ENCODE measurements at places on chromosomes 2 and 18.
A peak's percentile ranks its signal among the peaks of the same experiment; 100 is the strongest.

DNA sequence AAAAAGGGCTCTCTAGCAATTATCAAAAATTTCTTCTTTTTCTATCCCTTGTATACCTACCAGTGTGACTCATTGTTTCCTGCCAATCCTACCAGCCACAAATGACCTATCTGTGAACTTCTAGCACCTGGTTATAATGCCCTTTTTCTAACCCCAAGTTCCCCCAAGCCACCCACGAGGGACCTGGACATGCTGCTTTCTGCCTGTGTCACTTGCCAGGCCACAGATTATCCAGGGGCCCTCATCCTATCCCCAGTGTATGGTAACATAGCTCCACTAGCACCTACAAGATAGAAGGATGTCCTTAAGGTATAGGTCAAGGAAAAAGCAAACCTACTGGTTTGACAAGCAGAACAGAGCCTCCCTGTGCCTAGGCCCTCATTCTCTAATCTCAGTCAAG is 26.8 kb downstream of the AAK1 start:
- DNase-seq = peak; percentile 43

GRCh38 chr2:172339371-172340010 is 87.9 kb upstream of the ITGA6 start:
- DNase-seq = no peak

- DNase-seq = no peak
Measured at GRCh38 chr2:88554189-88554588, 73.1 kb downstream of the EIF2AK3 start.

GRCh38 chr2:147110962-147111361 is 733.9 kb upstream of the ACVR2A start:
- no peak for DNase-seq

GRCh38 chr2:74291218-74291544 is 52.0 kb downstream of the SLC4A5 start:
- no peak for DNase-seq

GRCh38 chr2:66581339-66582103 is 146.6 kb downstream of the MEIS1 start:
- DNase-seq = no peak

DNA sequence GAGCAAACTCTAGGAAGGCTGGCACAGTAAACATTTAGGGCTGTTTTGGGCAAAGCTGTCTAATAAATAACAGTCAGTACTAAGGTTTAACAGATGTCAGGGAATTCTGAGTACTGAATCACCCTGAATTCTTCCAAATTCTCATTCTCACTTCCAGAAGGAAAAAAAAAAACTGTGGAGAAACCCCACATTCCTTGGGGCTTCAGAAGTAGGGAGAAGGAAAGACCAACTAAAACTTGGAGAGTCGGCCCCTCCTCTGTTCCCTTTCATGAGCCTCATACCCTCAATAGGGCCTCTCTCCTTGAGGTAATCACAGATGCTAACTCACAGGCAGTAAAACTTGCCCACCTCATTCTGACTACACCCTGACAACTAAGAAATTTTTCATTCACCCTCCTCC is 62.1 kb downstream of the CCDC148 start:
- DNase-seq = no peak

- no peak for DNase-seq
Measured at GRCh38 chr18:25189391-25190185, 162.4 kb downstream of the ZNF521 start.

- no peak for DNase-seq
Measured at GRCh38 chr2:164187121-164187520, 434.2 kb downstream of the GRB14 start.

- DNase-seq = no peak
Measured at GRCh38 chr2:74474899-74475298, 2.4 kb upstream of the MRPL53 start.

DNA sequence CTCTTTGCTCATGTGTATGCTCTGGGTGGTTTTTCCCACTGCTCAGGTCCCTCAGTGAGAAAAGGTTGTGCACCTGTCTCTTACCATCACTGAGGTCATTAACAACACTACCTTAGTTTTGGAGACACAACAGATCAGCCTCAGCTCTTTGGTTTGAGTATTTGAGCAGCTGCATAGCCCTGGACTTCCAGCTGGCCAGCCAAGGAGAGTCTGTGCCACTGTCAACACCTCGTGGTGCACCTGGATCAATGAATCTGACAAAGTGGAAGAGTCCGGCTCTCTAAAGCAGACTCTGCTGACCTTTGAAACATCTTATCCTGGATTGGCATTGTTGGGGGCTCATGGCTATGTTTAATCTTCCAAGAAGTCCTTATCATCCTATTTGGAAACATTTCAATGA is 30.0 kb downstream of the SERPINB8 start:
- DNase-seq = no peak

DNA sequence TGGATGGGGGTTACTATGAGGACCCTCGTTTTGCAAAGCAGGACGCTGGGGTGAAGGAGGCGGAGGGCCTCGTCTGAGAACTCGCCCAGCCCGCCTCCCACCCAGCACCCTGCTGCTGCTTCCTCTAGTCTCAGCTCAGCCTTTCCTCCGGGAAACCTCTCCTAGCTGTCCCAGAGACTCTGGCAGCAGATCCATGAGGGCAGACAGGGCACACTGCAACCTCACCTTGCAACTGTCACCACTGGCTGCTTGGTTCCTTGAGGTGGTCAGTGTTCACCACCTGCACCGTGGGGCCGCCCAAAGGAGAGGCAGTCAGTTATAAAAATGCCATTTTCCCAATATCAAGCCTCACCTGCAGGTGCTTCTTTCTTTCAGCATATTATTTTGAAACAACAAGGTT is 45.6 kb downstream of the PARD6G start:
- DNase-seq = no peak

DNA sequence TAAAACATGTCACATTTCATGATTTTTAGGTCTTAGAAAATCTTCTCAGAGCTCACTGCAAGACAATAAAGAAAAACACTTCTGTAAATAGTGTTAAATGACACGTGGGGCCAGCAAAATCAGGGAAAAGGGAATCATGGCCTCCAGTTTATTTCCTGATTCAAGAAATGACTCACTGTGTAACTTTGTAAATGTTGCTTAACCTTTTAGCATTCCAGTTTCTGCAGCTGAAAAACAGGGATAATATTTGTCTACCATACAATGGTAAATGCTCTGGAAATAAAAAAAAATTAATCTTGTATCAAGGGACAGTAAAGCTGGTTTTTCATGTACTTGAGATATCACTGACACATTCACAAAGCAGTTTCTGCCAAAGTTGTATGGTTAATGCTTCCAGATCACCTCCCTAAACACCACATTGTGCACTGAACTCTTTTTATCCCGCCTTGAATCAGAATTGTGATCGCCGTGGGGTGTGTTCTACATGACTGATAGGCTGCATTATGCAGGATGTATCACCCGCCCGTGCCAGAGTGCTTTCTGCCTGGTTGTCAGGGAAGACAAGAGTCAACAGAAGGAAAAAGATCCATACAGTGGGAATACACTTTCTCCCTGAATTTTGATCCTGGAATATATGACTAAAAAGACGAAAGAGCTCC is 238.8 kb downstream of the IKZF2 start:
- DNase-seq = no peak

DNA sequence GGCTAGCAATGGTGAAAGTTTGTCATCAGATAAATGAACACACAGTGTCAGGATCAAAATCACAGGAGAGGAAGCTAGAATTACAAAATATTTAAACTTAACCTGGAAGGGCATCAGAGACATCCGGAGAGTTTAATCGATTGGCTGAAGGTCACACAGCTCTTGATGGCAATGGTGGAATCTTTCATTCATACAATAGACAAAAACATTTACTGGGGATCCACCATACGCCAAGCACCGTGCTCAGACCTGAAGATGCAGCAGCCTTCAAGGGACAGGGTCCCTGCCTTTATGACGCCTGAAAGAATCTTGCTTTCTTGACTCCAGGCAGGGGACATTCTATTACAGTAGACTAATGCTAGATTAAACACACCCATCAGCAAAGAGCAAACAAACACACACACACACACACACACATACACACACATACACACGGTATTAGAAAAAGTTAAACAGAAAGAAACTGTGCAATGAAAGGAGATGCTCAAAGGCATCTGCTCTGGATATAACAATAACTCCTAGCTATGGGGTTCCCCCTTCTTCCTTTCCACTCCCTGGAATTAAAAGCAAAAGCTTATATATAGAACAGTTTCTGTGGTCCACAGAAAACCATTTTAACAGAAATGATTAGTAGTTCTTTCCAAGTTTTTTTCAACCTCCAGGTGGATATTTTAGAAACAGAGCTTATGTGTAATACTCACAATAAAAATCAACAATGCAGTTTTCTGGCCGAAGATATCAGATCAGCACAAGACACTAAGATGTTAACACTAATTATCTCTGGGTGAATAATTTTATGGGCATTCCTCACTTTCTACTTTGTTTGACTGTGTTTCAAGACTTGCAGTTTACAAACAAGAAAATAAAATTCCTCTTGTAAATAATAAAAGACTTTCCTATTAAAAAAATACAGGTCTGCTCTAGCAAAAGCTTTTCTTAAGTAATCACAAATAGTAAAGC is 151.7 kb downstream of the ANKRD44 start:
- DNase-seq = no peak

DNA sequence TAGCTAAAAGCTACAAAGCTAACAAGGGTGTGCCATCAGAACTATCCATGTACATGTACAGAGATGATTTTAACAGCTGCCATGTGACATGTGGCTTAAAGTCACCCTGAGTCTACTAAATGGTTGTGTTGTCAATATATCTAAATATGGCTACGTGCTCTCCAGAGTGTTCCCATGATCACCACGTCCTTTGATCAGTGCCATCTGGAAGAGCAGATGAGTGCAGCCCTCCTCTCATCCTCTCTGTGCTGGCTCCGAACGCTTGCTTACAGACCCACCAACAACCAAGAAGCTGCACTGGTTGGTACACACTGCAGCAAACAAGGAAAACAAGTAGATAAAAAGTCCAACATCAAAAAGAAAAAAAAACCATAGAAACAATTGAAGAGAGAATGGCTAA is 88.6 kb upstream of the NARS1 start:
- no peak for DNase-seq

DNA sequence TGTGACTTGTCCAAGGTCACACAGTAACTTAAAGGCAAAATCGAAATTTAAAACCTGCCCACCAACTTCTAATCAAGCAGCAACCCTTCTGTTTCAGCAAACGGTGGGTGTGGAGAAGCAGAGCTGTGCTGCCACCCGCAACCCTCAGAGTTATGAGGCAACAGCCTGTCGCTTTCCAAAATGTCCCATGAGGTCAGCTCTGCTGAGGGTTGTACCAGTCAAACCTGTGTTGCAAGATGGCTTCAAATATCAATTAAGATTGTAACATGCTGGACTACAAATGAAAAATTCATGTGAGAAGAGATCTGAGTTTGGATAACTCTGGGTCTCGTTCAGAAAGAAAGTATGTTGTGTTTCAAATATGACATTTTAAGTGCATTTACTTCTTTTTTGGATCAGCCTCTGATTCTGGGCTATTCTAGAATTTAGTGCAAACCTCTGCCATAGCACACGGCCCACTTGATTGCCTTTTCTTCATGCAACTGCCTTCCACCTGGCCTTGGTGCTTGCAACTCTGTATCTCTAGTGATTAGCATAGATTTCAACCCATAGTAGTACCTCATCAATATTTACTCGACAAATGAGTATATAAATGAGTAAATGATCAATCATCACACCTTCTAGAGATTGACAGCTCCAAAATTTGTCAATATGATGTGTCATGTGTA is 69.3 kb downstream of the TIMM21 start:
- DNase-seq = no peak

- DNase-seq = no peak
Measured at GRCh38 chr2:218026676-218027425, 24.1 kb upstream of the TNS1 start.

GRCh38 chr2:157170299-157170698 is 87.2 kb upstream of the GALNT5 start:
- no peak for DNase-seq

GRCh38 chr2:8408560-8409460 is 273.0 kb upstream of the ID2 start:
- DNase-seq = peak; percentile 25

- no peak for DNase-seq
Measured at GRCh38 chr18:40810372-40810771, 1144.7 kb upstream of the PIK3C3 start.

DNA sequence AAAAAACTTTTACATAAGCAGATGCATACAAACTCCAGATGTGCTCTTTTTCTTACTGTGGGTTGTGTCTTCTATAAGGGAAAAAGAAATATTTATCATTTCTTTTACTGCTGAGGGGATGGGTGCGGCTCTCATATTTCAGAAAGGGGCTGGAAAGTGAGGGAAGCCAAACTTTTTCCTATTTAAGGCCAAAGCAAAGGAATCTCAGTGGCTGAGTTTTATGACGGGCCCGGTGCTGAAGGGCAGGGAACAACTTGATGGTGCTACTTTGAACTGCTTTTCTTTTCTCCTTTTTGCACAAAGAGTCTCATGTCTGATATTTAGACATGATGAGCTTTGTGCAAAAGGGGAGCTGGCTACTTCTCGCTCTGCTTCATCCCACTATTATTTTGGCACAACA is at the start of gene COL3A1:
COL3A1 (plus strand) TSS at position 210 of the 400 bp plus-strand sequence; CDS start at position 327, 117 bp downstream.
- no peak for DNase-seq

DNA sequence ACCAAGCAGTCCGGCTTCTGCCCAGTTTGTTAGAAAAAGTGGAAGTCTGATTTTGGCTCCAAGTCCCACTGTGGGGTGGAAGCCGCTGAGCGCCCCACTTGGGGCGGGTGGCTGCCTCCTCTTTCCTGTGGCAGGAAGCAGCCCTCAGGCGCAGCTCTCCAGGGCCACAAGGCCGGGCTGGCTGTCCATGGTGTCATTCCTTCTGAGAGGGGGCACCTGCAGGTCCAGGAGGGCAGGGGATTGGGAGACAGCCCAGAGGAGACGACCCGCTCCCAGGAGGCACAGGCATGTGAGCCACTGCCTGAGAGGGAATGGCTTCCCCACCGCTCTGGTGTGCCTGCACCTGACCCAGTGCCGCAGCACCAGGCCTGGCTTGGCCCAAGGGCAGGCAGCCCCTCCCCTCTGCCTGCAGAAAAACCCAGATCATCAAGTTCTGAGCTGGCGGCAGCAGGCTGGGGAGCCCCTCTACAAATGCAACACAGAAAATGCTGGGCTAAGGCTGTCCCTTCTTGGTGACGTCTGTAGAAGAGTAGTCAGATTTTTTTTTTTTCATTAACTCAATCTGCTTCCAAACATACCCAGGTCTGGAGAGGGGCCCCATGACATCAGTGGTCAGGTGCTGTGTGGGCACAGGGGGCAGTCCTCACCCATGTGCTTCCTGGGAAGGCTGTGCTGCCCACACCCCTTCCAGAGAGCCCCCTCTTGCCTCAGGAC is 38.4 kb downstream of the HS6ST1 start:
- no peak for DNase-seq

DNA sequence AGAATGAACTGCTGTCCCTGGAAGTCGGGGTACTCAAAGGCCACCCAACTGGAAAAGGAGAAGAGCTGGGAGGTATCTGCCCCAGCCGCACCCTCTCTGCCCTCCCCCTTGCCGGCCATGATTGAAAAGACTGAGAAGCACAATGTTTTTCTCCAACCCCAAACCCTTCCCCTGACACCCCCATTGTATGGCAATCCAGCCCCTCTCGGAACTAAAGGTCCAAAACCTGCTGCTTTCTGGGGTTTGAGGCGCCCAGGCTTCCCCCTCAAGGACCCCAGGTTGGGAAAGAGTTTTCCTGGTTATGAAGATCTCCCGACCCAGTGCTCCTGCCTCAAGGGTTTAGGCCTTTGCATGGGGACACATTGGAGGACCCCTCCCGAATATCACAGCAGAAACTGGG is 1.0 kb downstream of the CRYBA2 start:
- DNase-seq = no peak
